ENCODE measurements at places on chromosomes 11 and 22.

- DNase-seq = no peak
Observed at GRCh38 chr11:65786008-65786785, 666 bp upstream of the OVOL1 start.

DNA sequence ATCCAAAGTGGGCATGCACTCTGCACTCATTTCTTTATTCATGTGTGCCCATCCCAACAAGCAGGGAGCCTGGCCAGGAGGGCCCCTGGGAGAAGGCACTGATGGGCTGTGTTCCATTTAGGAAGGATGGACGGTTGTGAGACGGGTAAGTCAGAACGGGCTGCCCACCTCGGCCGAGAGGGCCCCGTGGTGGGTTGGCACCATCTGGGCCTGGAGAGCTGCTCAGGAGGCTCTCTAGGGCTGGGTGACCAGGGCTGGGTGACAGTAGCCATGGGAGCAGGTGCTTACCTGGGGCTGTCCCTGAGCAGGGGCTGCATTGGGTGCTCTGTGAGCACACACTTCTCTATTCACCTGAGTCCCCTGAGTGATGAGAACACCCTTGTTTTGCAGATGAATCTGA, 129.3 kb upstream of the B3GAT1 start:
- no peak for DNase-seq

GRCh38 chr22:32322986-32323385, 34.7 kb upstream of the RFPL3 start:
- DNase-seq = no peak

DNA sequence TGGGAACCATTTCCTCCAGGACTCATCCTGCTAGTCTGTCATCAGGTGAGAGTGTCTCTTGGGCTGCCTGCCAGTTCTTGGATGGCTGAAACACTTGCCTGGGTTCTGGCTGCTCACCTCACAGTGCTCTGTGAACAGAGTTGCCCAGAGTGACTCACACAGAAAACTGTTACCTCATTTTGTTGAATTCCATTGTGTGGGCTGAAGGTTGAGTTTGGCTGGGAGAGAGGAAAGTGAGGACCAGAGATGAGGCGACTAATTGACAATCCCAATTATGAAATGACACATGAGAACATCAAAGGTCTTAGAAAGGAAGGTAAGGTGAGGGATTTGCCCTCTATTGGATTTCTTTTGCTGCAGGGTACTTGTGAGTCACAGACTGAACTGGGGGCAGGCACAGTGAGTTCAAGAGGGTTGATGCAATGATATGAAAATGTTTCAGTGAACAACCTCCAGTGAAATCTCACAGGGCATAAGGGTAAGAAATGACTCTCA, 20.2 kb upstream of the CALCB start:
- no peak for DNase-seq

- DNase-seq = no peak
Observed at GRCh38 chr11:116718955-116719501, 53.8 kb downstream of the BUD13 start.
